ENCODE measurements at places on chromosomes 4 and X.

- no peak for DNase-seq
Measured at GRCh38 chr4:65033899-65034298, 624.6 kb upstream of the TECRL start.

- DNase-seq, result no peak
Measured at GRCh38 chrX:8820910-8821527, 19.8 kb upstream of the FAM9A start.

GRCh38 chrX:50000937-50001542, 78.6 kb downstream of the CLCN5 start:
- no peak for DNase-seq

DNA sequence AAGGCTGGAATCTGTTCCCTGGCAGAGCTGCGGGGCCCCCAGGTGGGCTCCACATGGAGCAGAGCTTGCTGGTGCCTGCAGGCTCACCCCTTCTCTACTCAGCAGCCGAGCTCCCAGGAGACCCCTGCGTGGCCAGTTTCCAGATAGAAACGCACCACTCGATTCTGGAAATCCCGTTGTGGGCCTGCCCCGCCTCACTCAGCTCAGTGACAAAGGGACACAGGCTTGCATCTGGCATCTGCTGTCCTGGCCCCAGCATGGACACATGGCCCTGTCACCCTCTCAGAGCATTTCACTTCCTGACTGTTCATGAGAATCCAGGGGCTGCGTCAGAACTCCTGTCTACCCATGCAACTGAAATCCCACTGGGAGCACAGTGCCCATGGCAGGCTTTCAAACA, 20.5 kb upstream of the C4orf50 start:
- DNase-seq, result no peak

DNA sequence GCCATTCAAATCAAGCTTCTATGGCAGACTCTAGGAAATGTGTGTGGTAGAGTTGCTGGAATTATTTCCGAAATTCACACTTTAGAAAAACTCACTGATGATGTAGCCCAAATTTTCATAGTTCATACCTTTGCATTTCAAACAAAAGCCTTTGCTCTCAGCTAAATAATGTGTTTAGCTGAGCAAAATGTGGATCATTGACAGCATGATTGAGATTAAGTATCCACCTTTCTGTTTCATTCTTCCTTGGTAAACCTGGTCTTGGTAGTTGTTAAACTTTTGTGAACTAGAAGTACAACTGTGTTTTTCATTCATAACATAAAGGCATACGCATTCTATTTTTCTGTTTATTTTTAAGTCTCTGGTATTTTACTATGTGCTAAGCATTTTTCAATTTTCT, 7.2 kb downstream of the PCDH7 start:
- no peak for DNase-seq

GRCh38 chr4:173500841-173501591, 29.0 kb downstream of the HAND2 start:
- DNase-seq, result no peak

DNA sequence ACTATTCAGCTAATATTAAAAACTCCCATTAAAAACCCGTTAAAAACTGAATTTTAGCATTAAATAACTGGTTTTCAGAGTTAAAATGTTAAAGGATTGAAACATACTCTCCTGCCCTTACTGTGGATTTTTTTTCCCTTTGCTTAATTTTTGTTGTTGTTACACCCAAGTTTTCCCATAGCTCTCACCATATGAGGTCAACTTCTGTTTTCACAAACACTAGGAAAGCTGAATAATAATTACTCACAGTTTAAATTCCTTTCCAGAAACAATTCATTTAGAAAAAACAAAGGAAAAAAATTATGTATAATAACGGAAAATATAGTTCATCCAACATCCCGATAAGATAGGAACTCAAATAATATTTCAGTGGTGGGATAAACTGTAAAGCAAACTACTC, 129.0 kb downstream of the PPP3CA start:
- DNase-seq, result no peak

- DNase-seq, result no peak
Measured at GRCh38 chrX:44274096-44274495, 69.4 kb downstream of the EFHC2 start.

GRCh38 chr4:12595986-12596385, 888.2 kb downstream of the RAB28 start:
- no peak for DNase-seq

DNA sequence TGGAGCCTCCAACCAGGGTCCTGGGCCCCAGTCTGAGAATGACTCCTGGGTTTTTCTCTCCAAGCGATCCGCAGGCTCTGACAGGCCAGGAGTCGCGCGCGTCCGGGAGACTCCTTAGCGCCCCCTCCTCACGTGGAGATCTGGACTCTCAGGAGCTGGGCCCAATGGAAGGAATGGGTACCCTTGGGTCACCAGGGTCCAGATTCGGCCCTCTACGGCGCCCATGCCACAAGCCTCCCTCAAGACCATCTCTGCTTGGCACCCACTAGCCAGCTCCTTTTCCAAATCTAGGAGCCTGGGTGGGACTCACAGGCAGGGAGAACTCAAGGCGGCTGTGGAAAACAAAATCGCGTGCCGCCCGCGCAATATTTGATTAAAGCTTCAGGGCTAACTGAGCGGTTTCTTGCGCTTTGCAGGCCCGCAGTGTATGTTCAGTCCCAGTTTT, 7.1 kb downstream of the HAND2 start:
- DNase-seq, result no peak

GRCh38 chrX:8760021-8760420, 28.1 kb upstream of the ANOS1 start:
- no peak for DNase-seq

Measured in progenitor cell of endocrine pancreas (in vitro differentiated cells).